Activated CD4-positive, alpha-beta T cell treated with anti-CD3 and anti-CD28 coated beads for 24 hours (primary cell): ENCODE measurements at places on chromosomes 1 and 21.
A peak's percentile ranks its signal among the peaks of the same experiment; 100 is the strongest.

DNA sequence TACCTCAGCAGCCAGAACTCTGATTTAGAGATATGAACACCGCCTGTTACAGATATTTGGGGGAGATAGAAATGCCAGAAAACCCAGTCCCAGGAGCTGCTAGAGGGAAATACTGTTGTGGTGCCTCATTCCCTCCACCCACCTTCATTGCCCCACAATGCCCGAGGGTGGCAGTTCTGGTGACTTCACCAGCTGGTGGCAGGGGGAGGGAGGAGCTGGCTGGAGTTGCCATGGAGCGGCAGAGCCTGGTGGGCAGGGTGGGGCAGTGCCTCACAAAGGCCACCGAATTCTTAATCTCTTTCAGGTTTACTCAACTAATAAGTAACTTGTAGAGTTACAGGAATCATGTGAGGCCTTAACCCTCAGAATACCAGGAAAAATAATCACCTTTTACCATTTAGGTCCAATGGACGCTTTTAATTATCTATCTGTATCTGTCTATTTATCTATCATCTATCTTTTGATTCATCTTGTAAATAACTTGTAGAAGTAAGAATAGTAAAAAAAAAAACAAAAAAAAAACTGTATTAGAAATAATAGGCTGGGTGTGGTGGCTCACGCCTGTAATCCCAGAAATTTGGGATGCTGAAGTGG is 11.7 kb upstream of the S100A11 start:
- DNase-seq = peak; percentile 45

DNA sequence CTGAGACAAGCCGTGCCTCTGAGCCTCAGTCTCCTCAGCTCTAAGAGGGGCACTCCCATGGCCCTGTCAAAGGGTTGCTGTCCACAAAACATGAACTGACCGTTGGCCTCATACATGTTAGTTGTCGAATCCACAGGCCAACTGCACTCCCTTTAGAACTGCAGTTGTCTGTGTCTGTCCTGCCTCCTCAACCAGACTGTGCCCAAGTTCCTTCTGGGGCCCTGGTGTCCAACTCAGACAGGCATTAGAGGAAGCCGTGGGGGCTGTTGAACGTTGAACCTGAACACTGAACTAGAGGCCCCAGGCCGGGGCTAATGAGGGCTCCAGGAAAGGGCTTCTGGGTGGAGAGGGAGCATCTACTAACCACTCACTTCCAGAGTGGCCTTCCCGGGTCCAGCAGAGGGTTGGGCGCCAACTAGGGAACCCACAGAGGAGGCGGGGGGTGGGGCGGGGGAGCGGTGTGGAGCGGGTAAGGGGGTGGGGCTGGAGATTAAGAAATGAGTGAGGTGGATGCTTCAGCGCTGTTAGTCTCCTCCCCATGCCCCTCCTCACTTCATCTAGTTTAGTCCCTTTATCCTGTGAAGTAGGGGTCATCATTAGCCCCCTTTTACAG is at the start of gene RAB42:
TSS of gene RAB42 (plus strand) at position 558 of the 613 bp plus-strand sequence. CDS start 247 bp downstream, outside the sequence.
- no peak for DNase-seq

- no peak for DNase-seq
These were observed 42.2 kb upstream of the TNFSF4 start for GRCh38 chr1:173249349-173249748.

GRCh38 chr1:202160377-202160940 is at the start of gene PTPN7:
Gene PTPN7 (minus strand): TSS chr1:202160602. CDS start chr1:202159402, 1,200 bp downstream.
- DNase-seq = peak; percentile 88

DNA sequence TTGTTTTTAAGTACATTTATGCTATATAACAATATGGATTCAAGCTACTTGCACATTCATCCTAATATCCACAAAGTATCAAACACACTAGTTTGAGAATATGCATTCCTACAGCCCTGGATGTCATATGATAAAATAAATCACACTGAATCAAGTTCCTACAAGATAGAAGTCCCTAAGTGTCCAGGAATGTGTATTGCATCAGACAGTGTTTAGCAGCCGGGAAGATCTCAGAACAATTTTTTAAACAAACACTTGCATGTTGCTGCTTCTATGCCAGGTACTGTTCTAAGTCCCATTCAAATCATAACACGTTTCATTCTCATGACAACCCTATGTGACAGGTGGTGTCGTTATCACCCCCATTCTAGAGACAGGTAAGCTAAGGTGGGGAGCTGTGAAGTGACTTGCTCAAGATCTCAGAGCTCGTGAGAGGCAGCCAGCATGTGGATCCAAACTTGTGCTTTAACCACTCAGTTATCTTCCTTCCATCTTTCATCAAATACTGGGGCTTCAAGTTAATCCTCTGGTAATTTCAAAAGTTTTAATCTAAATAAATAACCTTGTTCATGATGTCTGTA is 68.3 kb upstream of the KIF26B start:
- DNase-seq = no peak

DNA sequence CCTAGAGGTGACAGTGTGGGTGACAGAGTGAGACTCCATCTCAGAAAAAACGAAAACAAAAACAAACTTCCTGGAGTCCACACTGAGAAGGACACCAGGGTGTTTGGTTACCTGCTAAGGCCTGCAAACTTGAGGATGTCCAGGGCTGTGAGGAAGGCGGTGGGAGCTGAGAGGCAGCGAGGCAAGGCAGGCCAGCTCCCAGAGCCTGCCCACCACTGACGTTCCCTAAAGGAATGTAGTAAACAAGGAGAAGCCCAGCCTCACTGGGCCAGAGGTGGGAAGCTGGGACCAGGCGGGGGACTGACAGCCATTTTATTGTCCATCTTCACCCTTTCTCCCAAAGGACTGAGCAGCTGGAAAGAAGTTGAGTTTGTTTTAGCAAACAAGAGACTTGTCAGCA is 24.1 kb downstream of the SHISA4 start:
- DNase-seq = no peak

GRCh38 chr1:182974506-182975191 is 21.7 kb upstream of the SHCBP1L start:
- no peak for DNase-seq

DNA sequence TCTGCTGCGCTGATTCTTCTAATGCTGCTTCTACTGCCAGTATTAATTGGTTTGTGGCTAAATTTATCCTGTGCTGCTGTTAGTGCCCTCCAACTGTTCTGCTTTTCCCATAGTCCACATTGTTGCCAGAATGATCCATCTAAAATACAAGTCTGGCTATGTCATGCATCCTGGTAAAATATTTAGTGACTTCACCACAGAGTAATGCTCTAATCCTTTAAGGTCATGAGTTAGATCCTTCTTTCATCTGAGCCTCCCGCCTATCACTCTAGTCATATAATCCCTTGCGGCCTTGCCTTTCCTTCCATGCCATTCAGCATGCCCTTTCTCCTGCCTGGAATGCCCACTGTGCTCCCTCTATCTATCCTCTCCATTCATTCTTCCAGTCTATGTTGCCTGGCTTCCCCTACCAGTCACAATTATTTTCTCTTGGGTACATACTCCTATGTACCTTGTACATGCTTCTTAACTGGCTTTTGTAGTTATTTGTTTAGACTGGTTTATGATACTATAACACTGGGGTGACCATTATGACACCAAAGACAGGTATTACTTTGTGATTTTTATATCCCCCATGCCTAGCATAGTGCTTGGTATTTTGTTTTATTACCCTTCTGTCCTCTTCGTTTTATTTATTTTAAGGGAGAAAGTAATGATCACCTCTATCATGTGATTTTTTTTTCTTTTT is 144.0 kb downstream of the MAGI3 start:
- DNase-seq = no peak

- no peak for DNase-seq
These were observed 58.3 kb downstream of the DSCAM start for GRCh38 chr21:40788635-40789034.

DNA sequence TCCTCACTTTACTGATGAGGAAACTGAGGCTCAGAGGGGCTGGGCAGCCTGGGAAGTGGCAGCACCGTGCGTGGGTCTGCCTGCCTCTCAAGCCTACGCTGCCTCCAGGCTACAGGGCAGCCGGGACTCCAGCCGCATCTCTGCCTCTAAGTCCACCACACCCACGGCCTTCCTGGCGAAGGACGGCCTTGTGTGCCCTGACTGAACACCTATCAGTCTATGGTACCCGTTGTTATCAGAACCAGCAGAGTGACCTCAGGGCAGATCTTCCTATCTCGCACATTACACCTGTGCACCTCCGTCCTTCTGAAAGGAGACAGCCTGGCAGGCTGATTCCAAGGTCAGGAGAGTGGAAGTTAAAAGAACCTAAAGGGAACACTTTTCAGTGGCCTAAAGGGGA is 35.7 kb upstream of the SLC30A1 start:
- no peak for DNase-seq

DNA sequence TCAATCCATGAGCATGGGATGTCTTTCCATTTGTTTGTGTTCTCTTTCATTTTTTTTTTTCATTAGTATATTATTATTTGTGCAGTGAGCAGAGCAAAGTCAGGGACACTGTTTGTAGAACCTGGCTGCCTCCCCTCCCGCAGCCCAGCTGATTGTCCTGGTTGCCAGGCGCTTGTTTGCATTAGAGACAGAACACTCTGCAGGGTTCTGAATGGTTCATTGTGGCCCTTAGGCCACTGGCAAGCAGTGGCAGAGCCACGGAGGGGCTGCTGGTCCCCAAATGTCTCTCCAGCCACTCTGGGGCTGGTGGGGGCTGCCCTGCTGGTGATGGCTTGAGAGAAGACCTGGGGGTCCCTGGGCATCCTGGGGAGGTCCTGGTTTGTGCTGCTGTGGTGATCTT is 29.0 kb downstream of the ETS2 start:
- DNase-seq = no peak
